ENCODE measurements at places on chromosomes 2 and 18.

- DNase-seq: no peak
Observed at GRCh38 chr2:190214426-190215194, 105.0 kb downstream of the HIBCH start.

DNA sequence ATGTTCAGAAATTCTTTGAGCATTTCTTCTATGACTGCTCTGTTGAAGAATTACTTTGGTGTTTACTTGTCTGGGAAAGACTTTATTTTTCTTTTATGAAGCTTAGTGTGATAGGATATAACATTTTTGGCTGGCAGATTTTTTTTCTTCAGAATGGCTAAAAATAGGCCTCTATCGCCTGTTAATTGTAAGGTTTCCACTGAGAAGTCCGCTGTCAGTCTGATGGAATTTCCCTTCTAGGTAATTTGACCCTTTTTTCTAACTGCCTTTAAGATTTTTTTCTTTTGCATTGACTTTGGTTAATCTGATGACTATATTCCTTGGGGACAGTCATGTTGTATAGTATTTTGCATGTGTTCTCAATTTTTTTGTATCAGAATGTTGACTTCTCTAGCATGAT, 590.7 kb downstream of the ADCYAP1 start:
- no peak for DNase-seq

DNA sequence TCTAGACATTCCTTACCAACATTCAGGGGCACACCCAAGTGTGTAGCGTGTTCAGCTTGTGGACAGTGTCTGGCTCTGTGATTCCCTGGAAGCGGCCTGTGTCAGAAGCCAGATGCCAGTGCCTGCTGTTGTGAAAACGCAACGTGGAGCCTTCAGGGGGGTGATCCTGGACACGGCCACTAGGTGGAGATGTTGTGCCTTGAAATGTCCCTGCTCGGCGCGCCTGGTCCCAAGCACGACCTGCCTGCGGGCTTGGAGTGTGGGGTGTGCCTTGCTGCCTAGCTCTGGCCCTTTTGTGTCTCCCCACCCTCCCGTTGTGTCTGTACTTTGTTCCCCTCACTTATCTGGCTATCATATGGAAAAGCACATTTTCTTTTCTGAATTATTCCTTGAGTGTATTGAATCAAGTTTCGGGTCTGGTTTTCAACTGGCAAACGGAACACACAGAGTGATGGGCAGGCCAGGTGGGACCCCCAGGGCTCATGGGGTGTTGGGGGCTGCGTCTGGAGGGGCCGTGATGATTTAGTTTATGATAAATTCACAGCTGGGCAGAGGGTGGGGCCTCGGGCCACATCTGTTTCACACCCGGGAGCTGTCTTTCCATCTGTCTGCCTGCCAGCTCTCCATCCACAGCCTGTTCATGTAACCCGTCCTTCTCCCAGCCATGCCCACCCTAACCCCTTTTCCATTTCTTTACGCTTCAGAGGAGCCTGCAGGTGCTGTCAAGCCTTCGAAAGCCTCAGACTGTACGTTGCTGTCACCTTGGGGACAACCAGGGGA, 95.5 kb downstream of the DYSF start:
- DNase-seq: peak; percentile 40

DNA sequence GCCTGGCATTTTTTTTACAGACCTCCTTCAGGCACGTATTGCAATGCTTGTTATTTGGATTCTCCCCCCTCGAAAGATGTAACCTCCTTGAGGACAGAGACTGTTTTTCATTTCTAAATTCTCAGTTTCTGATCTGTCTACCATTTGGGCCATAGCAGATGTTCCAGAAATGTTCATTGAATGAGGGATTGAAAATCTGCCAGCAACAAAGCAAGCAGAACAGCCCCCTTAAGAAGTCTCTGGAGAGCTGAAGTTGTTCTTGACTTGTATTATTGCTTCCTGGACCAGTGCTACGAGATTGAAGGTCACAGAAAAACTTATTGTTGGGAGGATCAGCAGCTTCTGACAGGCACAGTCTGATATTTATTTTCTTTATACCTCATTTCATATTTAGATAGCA, 355.5 kb downstream of the EPHA4 start:
- DNase-seq: no peak

Measured in nucleus accumbens (tissue), 56 donors.